Hypothalamus (tissue), 51 donors: ENCODE measurements at places on chromosomes 4 and X.

DNA sequence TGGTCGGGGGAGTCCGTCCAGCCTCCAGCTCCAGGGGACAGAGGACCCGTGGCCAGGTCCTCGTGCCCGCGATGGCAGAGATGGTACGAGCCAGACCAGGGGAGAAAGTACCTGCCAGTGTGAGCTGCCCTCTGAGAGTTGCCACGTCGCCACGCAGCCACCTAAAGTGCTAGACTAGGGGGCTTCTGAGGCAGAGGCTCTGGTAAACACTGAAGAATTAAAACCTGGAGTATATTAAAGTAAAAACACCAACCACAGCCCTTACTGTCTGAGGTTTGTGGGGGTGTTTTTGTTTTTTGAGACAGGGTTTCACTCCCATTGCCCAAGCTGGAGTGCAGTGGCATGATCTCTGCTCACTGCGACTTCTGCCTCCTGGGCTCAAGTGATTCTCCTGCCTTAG, 60.1 kb upstream of the SORCS2 start:
- no peak for DNase-seq

DNA sequence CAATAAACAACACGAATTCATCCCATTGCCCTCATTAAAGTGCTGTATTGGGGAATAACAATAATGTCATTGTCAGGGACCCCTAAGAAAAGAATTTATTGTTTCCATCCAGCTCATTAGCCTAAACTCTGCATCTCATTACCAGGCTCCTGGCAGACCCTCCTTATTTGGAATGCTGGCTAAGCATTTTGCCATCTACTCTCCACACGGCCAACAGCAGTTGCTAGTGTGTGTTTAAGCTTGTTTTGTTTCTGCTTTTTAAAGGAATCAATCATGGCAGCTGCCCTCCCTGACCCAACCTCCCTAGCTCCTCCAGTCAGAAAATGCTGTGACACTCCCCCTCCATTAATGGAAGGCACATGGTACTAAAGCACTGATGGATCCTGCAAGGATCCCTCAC, 43.5 kb downstream of the GATB start:
- DNase-seq: no peak

DNA sequence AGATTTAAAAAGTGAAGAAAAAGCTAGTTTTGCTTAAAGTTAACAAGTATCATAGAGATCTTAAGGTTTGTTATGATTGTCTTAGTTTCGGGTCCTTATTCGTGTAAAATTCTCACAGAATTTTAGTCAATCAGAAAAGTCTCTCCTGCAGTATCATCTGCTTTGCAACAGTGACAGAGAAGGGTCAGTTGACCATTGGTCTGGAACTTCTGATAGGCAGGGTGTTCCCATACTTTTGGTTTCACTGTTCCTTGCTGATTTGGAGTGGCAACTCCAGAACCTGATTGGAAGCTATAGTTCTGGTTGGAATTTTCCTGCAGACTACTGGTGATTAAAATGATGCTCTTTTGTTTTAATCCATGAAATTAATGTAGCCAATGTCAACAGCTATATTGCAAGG, 1.8 kb downstream of the IL15 start:
- no peak for DNase-seq

- no peak for DNase-seq
Observed at GRCh38 chr4:165634766-165635165, 238.3 kb upstream of the TLL1 start.

- DNase-seq: no peak
Observed at GRCh38 chr4:25927361-25928195, 13.6 kb downstream of the SMIM20 start.

DNA sequence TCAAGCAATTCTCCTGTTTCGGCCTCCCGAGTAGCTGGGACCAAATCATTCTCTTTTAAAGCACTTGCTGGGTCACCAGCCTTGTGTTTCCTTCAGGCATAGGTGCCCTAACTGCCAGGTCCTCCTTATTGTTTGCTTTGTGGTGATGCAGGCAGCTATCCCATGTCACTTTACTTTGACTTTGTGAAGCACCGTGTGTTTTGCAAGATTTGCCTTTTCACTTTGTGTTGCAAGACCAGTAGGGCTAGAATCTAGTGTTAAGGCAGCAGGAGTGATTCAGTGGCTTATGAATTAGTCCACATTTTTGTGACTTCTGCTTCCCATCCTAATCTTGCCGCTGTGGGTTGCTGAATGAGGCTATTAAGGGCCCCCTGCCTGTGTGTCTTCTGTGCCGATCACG, 20.2 kb downstream of the SYAP1 start:
- DNase-seq: no peak

DNA sequence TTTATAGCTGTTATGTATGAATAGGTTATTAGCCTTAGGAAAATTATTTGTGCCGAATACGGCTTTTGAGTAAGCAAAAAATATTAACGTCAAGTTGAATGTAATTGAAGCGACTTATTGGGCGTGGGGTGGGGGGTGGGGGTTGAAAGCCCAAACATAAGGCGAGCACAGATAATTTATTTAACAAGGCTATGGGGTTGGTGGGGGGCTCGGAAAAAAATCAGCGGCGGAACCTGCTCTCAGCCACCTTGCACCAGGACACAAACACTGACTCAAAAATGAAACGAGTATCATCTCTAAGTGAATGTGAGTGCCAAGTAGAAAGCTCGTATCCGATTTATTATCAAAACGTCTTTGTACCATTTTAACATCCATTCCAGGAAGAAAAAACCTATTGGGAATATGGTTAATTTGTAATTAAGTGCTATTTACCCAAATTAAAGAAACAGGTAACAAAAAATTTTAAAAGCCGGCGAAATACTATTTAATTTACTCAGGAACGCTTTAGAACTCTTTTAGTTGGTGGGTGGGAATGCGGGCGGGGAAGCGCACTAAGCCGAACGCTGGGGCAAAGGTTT, 902 bp upstream of the LARP1B start:
- DNase-seq: no peak
